ENCODE measurements at places on chromosomes 5 and 9. TPM values are rescaled to one million over a fixed set of nuclear protein-coding genes. Genes with fewer than 3 reads are reported as not detected.
A peak's percentile ranks its signal among the peaks of the same experiment; 100 is the strongest.

- DNase-seq, result no peak
Measured at GRCh38 chr9:127990554-127990953, 9.8 kb upstream of the EEIG1 start.

DNA sequence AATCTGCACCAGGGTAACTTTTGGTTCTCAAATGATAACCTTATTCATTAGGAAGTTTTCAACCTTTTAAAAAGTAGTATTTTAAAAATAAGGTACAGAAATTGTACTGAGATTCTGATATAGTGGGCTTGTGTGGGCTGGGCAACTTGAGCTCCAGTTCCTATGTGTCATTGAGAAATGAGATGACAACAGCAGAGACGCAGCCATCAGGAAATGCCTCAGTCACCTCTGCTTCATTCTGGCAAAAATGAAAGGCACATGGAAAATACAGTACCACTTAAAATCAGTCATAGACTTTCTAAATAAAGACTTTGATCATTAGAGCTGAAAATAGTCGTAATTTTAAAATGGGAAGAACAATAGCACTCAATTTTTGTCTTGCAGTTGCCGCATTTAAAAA lies 480.2 kb downstream of the PLK2 start:
- DNase-seq, result no peak

- DNase-seq, result peak; percentile 53
Measured at GRCh38 chr9:125409637-125410521, 148.3 kb downstream of the GAPVD1 start.

- DNase-seq, result no peak
Measured at GRCh38 chr9:20474496-20474895, 147.8 kb downstream of the MLLT3 start.

GRCh38 chr9:1411826-1412225 lies 361.7 kb downstream of the DMRT2 start:
- no peak for DNase-seq

- no peak for DNase-seq
Measured at GRCh38 chr9:248278-248961, 33.8 kb downstream of the DOCK8 start.

DNA sequence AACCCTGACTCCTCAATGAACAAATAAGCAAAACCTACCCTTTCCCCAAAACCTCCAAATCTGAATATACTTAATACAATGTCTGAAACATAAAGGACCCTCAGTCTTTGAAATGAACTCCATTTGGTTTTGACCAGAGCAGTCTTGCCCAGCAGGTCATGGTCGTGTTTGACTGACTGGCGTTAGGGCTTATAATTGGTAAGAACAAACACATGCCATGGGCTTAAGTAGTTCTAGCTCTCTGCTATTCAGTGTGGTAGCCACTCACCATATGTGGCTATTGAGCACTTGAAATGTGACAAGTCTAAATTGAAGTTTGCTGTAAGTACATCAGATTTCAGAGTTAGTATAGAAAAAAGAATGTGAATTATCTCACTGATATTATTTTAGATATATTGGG lies 42.1 kb downstream of the LRRTM2 start:
- DNase-seq, result no peak

DNA sequence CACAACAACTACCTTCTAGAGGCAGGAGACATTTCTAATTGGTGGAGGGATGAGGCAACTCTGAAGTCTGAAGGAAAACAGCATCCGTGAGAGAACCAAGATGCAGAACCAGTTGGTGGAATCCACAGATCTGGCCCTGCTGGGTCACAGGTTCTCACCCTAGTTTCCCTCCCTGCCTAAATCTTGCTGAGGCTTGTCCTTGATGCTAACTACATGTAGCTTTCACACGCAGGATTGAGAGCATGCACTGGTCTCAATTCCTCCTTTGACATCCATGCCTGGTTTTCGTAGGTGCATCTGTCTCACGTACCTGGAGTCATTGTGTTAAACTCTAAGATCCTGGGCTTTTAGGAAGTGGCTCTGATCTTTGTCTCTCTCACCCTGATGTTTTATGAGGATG lies 9.7 kb upstream of the F2RL1 start:
- DNase-seq, result no peak

INSYN2B gene
- total RNA-seq, result 0.34 TPM

FRRS1L gene
- 9.7 TPM for total RNA-seq

SLC1A1 gene
- 6.8 TPM for total RNA-seq

CCNJL gene
- under 0.01 TPM for total RNA-seq

NACC2 gene
- total RNA-seq, result 8.2 TPM
